B cell (primary cell): ENCODE measurements at places on chromosomes 7 and 10. TPM values are rescaled to one million over a fixed set of nuclear protein-coding genes. Genes with fewer than 3 reads are reported as not detected.

The HGF gene
- not detected in 2 replicates for total RNA-seq

The TFEC gene
- 33.1 and 36.3 TPM in 2 replicates for total RNA-seq

The PAOX gene
- total RNA-seq = 23.5 and 24.9 TPM in 2 replicates

- no peak overlapping the region for H3K27ac ChIP-seq
- DNase-seq = no peak
- H3K4me1 ChIP-seq = no peaks in the 10 kb centered on the region
- no peak overlapping the region for H3K4me3 ChIP-seq
These were observed 28.6 kb downstream of the SEC61A2 start for GRCh38 chr10:12158111-12158510.

DNA sequence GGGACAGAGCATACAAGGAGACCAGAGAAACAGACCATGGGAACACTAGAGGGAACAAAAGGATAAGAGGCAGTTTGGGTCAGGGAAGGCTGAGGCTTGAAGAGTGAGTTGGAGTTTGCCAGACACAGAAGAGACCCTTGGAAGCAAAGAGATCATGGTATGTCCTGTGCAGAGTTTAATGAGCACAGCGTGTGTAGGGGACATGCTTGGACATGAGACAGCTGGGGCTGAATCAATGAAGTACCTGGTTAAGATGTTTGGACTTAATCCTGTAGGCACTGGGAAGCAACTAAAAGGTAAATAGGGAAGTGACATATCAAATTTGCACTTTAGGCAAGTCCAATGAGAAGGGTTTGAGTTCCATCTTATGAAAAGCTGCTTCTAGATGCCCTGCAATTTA, 79.6 kb downstream of the KIAA1217 start:
- H3K36me3 ChIP-seq = no peaks in the 10 kb centered on the region
- no peaks in the 10 kb centered on the region for H3K4me1 ChIP-seq
- no peak for DNase-seq
- H3K27ac ChIP-seq = no peak overlapping the region

DNA sequence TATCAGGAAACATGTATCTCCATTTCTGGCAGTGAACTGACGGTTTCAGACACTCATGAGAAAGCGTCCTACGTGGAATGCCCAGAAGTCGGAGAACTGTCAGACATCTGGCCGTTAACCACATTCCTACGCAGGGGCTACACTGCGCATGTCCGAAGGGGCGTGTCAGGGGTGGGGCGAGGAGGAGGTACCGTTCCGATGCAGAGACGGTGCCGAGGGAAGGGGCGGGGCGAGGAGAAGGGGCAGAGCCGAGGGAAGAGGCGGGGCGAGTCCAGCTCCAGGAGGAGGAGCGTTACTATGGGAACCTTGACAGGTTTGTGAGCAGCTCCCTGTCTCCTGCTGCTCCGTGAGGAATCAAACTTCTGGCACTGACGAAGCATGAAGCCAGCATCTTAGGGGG, 366.9 kb upstream of the NUPR2 start:
- H3K4me1 ChIP-seq = no peaks in the 10 kb centered on the region
- no peak overlapping the region for H3K4me3 ChIP-seq
- H3K36me3 ChIP-seq = no peaks in the 10 kb centered on the region
- no peak for DNase-seq
- no peak overlapping the region for H3K27ac ChIP-seq

DNA sequence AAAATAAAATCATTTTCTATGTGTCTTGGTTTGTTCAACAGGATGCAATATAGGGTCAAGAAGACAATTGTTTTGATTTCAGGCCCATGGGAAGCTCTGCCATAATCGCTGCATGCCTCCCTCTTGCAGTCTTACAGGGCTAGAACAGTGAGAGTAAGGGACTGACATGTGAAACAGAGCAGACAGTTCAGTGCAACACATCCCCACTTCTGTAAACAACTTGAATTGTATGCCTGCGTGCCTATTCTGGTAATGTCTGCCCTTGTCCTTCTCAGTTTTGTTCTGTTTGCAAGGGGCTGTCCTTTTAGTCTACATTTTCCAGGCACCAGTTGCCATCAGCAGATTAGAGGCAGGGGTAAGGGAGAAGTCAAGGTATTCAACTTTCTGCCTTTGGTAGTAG, 34.8 kb upstream of the GPR37 start:
- H3K27me3 ChIP-seq = no peaks in the 10 kb centered on the region
- no peak for DNase-seq
- H3K36me3 ChIP-seq = no peaks in the 10 kb centered on the region
- no peak overlapping the region for H3K4me3 ChIP-seq
- H3K27ac ChIP-seq = no peak overlapping the region

DNA sequence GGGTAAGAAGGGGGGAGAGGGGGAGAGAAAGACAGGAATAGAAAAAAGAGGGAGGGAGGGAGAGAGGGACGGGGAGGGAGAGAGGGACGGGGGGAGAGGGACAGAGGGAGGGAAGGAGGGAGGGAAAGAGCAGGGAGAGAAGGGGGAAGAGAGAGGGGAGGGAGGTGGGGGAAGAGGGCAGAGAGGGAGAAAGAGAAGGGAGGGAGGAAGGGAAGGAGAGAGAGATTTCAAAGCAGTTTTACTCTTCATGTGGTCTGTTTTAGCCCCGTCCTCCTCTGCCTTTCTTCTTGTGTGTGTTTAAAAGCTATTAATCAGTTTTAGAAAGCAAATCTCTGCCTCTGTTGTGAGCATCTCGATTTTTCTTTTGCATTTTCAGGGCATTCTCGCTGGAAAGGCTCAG, 237.0 kb downstream of the WDR37 start:
- no peak overlapping the region for H3K27ac ChIP-seq
- H3K4me3 ChIP-seq = no peak overlapping the region
- no peaks in the 10 kb centered on the region for H3K4me1 ChIP-seq
- H3K36me3 ChIP-seq = no peaks in the 10 kb centered on the region
- H3K27me3 ChIP-seq = no peaks in the 10 kb centered on the region
- DNase-seq = no peak

DNA sequence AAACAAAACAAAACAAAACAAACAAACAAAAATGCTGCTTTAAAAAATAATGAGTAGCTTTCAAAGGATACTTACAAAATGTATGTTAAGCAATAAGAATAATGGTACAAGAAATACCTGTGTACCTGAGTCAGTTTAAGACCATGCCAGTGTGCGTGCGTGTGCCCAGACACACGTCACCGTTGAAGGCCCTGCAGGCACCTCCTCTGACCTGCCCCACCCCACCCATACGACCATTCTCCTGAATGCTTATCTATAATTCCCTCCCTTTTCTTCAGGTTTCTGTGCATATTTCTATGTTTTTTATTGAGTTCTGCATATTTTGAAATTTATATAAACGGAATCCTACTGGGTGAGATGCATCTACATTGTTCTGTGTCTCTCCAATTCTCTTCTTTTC, 374.2 kb upstream of the KLF6 start:
- no peaks in the 10 kb centered on the region for H3K4me1 ChIP-seq
- no peak overlapping the region for H3K4me3 ChIP-seq
- no peak overlapping the region for H3K27ac ChIP-seq
- DNase-seq = no peak
- no peaks in the 10 kb centered on the region for H3K36me3 ChIP-seq

GRCh38 chr10:71443676-71444075, 47.0 kb downstream of the CDH23 start:
- no peak overlapping the region for H3K4me3 ChIP-seq
- no peaks in the 10 kb centered on the region for H3K4me1 ChIP-seq
- no peak for DNase-seq
- no peaks in the 10 kb centered on the region for H3K36me3 ChIP-seq
- no peak overlapping the region for H3K27ac ChIP-seq
- no peaks in the 10 kb centered on the region for H3K27me3 ChIP-seq

GRCh38 chr10:81909453-81909852, 34.5 kb downstream of the NRG3 start:
- DNase-seq = no peak
- no peaks in the 10 kb centered on the region for H3K4me1 ChIP-seq
- no peak overlapping the region for H3K4me3 ChIP-seq
- no peak overlapping the region for H3K27ac ChIP-seq

DNA sequence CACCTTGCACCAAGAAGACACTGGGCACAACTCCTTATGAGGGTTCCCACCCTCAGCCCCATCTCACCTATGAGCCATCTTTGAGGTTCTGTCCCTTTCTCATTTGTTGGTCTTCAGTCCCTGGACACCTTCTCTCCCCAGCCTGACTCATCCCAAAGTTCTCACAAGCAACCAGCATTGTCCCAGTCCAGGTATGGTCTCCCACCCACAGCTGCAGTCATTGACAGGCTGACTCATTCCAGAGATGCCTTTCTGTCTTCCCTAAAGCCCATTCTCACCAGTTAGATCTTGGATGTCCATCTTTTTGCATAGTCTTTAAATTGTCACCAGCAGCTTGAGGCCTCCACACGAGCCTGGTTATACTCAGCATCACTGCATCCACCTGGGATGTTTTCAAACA, 26.7 kb upstream of the BMPR1A start:
- H3K4me1 ChIP-seq = no peaks in the 10 kb centered on the region
- no peaks in the 10 kb centered on the region for H3K27me3 ChIP-seq
- no peak overlapping the region for H3K4me3 ChIP-seq

GRCh38 chr7:129431911-129432643, 2.2 kb upstream of the STRIP2 start:
- DNase-seq = no peak
- H3K4me1 ChIP-seq = peaks cover 16% of the 10 kb centered on the region
- H3K27ac ChIP-seq = no peak overlapping the region
- H3K36me3 ChIP-seq = no peaks in the 10 kb centered on the region

- H3K27me3 ChIP-seq = no peaks in the 10 kb centered on the region
- no peaks in the 10 kb centered on the region for H3K36me3 ChIP-seq
- DNase-seq = peak; percentile 62
- H3K27ac ChIP-seq = no peak overlapping the region
- peaks cover 14% of the 10 kb centered on the region for H3K4me1 ChIP-seq
These were observed 99.5 kb downstream of the CAMK1D start for GRCh38 chr10:12448729-12449391.
